ENCODE measurements at places on chromosomes 16 and 17.

DNA sequence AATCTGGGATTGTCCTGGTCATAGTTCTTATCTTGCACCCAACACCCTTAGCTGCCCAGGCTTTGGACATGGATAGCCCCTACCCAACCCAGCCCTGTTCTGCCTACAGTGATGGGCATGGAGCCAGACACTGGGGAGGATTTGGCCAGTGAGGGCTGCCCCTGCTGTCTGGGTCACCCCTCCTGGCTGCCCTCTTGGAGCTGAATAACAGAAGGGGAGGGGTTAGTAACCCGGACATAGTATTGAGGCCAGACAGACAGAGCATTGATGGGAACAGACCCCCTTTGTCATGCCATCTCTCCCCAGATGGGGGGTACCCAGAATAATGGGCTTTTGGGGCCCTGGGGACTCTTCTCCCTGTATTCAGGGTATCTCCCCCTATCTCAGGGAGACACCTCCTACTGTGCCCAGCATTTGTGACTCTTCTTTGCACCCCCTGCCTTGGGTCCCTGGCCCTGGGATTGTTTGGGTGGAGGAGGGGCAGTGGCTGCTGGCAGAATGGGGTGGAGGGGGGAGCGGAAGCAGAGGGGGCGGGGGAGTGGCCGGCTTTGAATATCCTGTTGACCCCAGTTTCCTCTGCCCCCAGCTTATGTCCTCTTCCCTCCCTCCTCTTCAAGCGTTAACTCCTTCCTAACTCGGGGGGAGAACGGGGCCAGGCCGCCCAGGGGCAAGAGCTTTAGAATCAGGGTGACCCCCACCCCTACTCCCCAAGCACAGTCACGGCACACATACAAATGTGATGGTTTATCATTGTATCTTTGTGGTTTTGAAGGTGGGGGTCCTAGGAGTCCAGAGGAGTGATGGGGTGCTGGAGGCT, 17.0 kb downstream of the GJD3 start:
- no peak for DNase-seq

GRCh38 chr17:33521784-33522183, 228.7 kb upstream of the ASIC2 start:
- no peak for DNase-seq

DNA sequence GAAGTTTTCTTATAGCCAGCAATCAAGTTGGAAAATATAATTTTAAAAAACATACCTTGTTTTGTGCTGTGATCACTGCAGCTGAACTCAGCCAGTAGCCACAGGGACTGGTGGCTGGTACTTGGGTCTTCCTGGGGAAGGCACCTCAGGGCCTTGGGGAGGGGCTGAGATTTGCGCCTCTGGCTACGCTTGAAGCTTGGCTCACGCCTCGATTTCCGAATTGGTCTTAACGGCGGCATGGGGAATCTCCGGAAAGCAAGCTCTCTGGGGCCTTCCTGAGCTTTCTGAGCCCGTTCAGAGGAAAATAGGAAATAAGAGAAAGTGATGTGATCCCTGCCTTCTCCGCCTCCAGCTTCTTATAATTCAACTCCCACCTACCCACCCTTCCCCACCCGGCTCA, 11.3 kb upstream of the USP7 start:
- no peak for DNase-seq

DNA sequence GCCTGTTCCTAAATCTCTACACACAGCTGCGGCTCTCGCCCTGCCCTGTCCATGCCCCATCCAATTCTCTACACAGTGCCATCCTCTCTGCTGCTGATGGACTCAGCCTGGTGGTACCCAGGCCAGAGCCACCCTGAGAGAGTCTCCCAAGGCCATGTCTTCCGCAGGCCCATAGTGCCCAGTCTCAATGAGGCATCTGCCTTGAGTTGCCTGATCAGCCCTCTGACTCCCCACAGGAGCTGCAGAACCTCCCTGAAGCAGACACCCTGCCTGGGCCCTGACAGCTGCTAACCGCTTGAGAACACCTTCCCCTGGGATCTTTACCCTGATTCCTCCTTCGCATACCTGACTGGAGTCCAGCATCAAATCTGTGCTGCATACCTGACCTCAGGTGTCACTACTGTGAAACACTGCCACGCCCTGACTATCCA, 13.3 kb downstream of the TSPOAP1 start:
- DNase-seq, result no peak

DNA sequence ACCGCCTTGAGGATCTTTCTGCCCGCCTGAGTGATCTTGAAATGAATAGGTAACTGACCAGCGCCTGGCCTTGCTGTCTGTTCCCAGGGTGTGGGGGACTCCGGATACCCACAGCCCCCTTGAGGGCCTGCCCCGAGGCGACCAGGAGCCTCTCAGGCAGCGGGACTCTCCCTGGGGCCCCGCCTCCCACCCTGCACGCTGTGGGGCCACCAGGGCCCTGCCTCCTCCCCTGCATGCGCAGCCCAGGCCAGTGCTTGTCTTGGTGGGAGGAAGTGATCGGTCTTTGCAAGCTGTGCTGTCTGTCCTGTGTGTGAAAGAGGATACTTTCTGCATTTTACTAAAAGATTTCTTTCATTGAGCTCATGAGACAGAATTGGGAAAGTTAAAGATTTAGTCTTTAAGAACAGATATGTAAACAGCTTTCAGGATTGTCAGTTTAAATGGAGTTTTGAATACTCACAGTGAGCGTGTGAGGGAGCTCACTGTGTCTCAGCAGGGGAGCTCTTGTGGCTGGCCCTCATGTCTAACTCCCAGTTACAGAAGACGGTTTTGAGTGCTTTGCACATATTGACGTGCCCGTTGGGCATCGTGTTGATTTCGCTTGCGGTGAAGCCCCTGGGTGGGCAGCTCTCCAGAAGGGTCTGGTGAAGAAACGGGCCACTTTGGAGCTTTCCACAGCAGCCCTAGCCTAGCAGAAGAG, 36.1 kb upstream of the CAPN15 start:
- DNase-seq, result peak; percentile 60

GRCh38 chr16:24526701-24527495, 12.5 kb upstream of the RBBP6 start:
- DNase-seq, result no peak

GRCh38 chr16:48611329-48612137, 1.6 kb upstream of the N4BP1 start:
- DNase-seq, result peak; percentile 89

DNA sequence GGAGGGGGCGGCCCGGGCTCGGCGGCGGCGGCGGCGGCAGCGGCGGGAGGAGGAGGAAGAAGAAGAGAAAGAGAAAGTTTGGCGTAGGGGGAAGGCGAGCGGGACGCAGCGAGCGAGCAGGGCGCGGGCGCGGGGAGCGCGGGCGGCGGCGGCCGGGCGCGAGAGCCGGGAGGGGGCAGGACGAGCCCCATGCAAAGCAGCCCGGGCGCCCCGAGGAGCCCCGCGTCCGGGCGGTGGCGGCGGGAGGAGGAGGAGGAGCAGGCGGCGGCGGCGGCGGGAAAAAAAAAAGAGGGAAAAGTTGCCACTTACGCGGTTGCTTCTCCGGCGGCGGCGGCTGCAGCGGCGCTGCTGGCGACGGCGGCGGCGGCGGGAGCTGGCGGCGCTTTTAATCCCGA, 10.3 kb upstream of the ZFHX3 start:
- no peak for DNase-seq

DNA sequence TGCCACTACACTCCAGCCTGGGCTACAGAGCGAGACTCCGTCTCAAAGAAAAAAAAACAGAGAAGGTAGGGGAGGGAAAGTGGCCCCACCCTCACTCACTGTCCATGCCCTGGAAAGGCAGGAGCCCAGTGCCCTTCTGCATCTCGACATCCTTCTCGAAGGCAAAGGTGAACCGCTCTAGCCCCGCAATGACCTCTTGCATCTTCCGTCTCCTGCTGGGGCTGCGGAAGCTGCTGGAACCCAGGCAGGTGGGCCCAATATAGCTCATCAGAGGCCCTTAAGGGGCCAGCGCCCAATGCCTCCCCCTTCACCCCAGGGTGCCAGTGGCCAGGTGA, at the start of gene CPSF4L:
CPSF4L (minus strand) TSS at position 264 of the 335 bp plus-strand sequence; CDS start at position 202, 62 bp downstream.
- no peak for DNase-seq

- DNase-seq, result no peak
These were observed 15.0 kb upstream of the RGS9 start for GRCh38 chr17:65121916-65122806.

GRCh38 chr16:56793492-56793891, 63.6 kb downstream of the NUP93 start:
- no peak for DNase-seq

DNA sequence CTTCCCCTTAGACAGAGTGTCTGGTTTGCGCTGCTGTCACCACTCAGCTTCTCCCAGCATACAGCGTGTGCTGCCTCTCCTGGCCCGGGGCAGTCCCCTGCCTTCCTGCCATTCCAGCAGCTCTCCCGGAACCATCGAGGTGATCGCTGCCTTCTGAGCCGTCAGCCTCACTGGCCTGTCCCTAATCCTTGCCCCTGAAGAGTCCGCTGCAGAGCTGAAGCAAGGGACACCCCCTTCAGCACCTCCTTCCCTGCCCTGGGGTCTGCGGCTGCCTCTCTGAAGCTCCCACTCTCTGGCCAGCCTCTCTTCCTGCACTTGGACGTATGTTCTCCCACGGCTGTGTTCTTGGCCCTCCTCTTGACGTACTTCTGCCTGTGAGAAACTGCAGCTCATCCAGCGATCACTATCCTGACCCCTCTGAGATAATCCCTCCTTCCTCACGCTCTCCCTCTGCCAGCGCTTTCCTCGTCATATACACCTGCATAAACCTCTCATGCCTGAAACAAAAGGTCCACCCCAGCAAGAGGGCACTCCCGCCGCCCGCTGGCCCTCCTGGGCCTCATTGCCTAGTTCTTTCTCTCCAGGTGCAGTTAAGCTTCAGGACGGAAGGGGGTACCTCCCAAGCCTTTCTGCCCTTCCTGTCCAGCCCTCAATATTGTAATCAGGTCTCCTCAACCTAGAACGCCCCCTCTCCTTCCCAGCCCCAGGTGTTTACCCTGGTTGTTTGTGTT, 220.6 kb upstream of the CHMP6 start:
- peak; percentile 83 for DNase-seq

- DNase-seq, result no peak
These were observed 5.7 kb downstream of the KRT13 start for GRCh38 chr17:41499714-41500113.

- no peak for DNase-seq
These were observed 101.4 kb downstream of the TNFRSF13B start for GRCh38 chr17:16870253-16871245.

DNA sequence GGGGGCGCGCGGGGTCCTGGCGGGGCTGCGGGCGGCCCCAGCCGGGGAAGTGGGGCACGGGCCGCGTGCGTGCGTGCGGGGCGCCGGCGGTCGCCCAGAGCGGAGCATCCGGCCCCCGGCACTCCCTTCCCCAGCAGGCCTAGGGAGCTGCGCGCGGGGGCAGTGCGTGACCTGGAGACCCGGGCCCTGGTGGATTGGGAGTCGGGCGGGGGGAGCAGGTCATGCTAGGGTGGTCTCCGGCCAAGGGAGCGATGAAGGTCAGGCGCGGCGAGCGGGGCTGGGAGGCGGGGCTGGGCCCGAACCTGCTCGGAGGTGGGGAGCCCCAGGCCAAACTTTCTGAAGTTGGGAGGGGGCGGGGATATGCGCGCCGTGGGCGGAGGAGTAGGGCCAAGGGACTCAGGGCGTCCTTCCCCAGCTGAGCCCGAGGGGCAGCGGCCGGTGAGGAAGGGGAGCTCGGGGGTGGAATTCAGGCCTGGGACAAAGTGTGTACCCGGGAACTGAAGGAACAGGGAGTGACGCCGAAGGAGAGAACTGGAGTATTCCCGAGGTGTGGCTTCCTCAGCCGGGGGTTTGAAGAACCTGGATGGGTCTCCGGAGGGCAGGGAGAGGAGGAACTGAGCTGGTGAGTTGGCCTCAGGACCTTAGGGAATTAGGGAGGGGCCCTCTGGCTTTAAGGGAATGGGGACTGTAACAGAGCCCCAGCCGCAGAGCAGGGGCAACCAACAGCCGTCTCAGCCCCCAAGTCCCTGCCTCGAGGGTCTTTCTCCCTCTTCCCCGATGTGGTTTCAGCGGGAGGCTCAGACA, 589 bp downstream of the XYLT2 start:
- no peak for DNase-seq

DNA sequence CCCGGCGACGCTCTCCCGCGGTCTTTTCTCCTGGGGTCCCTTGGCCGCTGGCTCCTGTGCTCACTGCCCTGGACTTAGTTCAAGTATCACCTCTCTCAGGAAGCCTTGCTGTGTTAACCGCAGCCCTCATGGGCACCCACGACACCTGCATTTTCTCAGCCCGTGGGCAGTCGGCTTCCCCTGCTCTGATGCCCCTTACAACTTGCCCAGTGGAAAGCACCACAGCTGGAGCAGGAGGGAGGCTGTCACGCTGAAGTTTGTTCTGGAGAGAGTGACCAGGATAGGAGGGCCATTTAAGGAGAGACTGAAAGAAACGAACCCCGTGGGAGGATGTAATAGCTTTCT, 395 bp downstream of the STXBP4 start:
- no peak for DNase-seq

DNA sequence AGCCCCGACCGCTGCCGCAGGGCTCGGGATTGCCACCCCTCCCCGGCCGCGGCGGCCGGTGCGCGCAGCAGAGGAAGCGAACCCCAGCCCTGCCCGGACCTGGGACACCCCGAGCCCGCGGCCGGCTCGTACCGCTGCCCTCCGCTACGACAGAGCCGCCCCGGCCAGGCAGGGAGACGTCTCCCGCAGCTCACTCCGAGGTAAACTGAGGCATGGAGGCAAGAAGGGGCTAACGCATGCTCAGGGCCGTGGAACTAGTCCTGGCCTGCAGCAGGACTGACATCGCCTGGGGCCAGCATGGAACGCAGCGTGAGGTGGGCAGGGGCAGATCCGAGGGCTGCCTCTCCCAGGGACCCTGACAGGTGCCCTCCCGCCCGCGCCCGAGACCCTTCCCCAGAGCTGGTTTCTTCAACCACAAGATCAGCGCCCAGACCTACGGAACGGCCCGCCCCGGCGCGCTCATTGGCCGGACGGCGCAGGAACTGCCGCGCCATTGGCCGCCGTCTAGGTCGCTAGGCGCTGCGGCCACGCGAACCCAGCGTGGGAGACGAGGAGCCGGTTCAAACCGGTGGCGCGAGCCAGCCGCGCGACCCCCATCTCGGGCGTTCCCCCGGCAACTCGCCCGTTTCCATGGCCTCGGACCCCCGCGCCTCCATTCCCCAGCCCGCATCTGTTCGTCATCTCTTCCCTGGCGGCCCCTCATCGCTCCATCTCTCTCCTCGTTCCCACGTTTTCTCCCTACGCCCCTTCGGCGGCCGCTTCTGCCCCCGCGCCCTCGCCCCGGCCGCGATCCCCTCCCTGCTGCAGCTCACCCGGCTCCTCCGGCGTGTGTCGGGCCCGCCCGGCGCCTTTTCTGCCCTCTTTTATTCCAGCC, at the start of gene SLC43A2:
SLC43A2 (minus strand) TSS at position 853 of the 874 bp plus-strand sequence. CDS start 960 bp downstream, outside the sequence.
- peak; percentile 54 for DNase-seq

- no peak for DNase-seq
These were observed 57.6 kb downstream of the SYT17 start for GRCh38 chr16:19225651-19226050.
